ENCODE measurements at places on chromosomes 3 and 15. TPM values are rescaled to one million over a fixed set of nuclear protein-coding genes. Genes with fewer than 3 reads are reported as not detected.

GRCh38 chr3:138916824-138917223, 30.1 kb downstream of the FOXL2 start:
- DNase-seq, result no peak

GRCh38 chr3:114025451-114025850, 30.9 kb downstream of the CCDC191 start:
- no peak for DNase-seq

DNA sequence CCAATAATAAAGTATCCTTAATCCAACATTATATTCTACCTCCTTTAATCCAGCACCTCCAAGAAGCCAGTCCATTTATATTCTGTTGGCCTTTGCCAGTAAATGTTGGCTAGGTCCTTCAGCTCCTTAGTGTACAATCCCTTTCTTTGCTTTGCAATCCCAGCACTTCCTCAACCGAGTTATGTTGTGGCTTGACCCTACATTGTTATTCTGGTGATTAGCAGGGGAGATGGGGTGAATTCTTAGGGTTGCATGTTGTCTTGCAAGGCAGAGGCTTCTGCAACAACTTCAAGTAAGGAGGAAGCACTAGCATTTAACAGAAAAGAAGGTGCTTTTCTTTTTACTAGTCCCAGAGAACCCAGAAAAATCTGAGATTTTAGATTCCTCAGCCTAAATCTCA, 127.2 kb downstream of the CD47 start:
- no peak for DNase-seq

DNA sequence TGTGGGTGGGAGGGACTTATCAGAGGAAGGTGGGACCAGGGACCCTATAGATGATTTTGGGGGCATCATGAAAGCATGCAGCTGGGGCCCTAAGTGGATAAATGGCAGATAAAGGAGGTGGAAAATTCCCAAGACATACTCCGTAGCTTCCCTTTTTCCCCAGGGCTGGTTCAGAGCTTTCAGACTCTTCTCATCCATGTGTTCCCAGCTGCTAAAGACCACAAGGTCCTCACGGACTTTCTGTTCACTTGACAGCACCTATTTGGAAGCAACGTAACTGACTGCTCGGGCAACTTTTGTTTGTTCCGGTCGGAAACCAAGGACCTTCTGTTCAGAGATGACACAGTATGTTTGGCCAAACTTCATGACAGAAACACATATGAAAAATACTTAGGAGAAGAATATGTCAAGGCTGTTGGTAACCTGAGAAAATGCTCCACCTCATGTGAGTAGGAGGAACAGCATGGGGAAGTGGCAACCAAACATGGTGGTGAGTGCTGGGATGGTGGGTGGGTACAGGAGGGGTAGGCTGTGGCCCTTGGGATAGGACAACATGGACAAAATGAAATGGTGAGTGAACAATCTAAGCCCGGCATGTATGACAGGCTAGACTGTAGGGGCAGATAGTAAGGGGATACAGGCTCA, 28.7 kb upstream of the SRPRB start:
- no peak for DNase-seq

Gene CYP11A1
- 2.0 TPM for total RNA-seq

DNA sequence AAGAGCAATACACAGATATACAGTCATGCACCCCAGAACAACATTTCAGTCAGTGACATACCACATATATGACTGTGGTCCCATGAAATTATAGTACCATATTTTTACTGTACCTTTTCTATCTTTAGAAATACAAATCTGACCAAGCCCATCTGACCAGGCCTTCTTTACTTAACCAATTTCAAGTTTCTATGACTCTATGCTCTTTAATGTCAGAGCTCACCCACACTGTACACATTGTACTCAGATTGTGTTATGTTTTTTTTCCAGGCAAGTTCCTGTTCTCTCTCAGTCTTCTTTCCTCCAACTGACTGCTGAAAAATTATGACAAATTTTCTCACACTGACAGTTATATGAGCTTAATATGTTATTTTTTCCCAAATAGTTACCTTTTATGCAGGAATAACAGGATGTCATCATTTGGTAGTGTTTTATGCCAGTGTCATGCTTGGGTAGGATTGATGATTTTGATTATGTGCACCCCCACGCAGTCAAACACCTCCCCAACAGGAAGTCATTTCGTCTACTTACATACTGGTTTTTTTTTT, 8.0 kb upstream of the CBLB start:
- DNase-seq, result no peak

DNA sequence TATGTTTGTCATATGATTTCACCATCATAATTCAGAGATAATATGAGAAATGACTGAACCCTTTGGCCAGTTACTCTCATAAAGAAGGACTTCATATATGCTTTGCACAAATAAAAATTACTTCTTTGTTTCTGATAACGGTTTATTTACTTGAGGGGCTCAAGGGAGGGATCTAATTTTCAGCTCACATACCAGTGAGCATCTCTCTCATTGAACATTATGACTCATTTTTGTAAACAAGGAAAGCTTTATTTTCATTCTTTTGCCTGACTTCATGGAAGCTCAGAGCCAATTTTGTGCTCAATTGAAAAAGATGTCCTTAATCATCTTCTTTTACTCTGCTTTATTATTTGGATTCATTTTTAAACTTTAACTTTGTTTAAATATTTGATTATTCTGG, 5.8 kb downstream of the NLGN1 start:
- DNase-seq, result no peak

GRCh38 chr15:34039790-34040113, 748 bp upstream of the AVEN start:
- DNase-seq, result no peak

Gene PLCH1
- total RNA-seq, result 14.2 TPM

Gene ADAMTS7
- 127 TPM for total RNA-seq

DNA sequence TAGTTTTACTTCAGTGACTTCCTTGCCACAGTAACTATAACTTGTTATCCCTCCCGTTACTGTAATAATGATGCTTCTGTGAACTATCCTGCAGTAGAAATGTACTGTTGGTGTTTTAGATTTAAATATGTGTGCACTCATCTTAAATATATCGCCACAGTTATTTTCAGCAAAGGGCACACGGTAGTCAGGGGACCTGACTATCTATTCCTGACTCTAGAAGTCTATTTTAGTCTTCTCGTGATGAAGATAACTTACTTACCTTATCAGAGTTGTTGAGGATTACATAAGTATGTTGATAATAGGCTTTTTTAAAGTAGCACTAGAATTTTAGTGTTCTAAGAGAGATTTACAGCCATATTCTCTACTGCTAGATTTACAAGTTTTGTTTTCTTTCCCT, 65.3 kb downstream of the ECT2 start:
- DNase-seq, result no peak

DNA sequence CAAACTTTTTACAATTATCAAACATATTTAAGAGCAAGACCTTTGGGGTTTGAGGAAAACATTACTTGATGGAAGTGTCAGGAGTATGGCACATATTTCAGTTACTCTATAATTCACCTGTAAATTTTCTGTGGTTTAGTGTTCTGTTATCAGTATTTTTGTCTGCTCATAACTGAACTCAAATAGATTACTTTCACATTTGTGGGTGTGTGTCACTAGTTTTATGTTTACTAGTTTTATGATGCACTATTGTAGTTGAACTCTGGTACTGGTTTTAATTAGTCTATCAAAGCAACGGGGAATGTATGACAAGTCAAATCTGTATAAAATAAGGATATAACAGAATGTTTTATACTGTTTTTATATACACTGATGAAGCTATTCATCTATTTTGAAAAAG, 27.2 kb downstream of the OXSM start:
- no peak for DNase-seq

Gene DPPA4
- 47.5 TPM for total RNA-seq

- DNase-seq, result no peak
Observed at GRCh38 chr15:60773901-60774300, 295.0 kb upstream of the ICE2 start.

- DNase-seq, result no peak
Observed at GRCh38 chr15:76343313-76343996, 6.9 kb downstream of the ISL2 start.

Gene KNSTRN
- 46.2 TPM for total RNA-seq

Gene UBE2E2
- 32.5 TPM for total RNA-seq

GRCh38 chr3:126994661-126995245, 11.8 kb downstream of the PLXNA1 start:
- DNase-seq, result no peak

Gene CRYBG3
- total RNA-seq, result 6.0 TPM

DNA sequence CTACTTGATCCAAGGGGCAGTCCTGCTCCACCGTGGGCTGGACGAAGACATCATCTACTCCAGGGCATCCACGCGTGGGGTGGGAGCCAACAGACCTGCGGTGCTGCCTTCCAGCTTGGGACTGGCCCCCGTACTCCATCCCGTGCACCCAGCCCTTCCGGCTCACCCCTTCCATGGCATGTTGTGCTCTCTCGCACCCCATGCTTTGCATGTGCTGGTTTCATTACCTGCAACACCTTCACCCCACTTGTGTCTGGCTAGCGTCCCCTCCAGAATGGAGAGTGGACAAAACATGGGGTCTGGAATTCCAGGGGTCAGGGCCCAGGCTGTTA, 30.2 kb downstream of the SEMA7A start:
- no peak for DNase-seq

Measured in progenitor cell of endocrine pancreas (in vitro differentiated cells).